ENCODE measurements at places on chromosomes 7 and 10.

DNA sequence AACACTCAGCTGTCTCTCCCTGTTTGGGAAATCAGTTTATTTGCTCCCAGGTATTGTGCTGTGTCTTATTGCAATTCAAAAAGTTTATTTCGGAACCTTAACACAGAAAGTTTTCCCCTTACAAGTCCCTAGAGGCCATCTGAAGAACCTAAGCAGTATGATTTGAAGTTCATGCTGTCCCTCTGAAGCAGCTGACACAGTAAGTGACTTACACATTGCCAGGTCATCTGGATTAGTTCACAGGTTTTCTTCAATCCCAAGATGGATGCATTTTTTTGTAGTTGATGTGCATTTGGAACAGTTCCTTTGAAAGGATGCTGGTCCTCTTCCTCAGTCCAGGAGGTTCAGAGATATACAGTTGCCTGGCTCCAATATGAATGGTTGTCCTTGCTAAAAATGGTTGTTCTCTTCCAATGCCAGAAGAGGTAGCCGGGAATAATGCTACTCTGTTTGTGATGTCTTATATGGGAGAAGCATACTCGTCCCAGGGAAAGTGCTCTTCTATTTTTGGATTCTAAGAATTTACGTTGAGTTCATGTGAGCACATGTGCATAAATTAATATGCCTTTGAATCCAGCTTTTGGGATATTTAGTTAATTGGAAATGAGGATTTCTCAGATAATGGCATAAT lies 183.5 kb upstream of the PHYHIPL start:
- DNase-seq: no peak

DNA sequence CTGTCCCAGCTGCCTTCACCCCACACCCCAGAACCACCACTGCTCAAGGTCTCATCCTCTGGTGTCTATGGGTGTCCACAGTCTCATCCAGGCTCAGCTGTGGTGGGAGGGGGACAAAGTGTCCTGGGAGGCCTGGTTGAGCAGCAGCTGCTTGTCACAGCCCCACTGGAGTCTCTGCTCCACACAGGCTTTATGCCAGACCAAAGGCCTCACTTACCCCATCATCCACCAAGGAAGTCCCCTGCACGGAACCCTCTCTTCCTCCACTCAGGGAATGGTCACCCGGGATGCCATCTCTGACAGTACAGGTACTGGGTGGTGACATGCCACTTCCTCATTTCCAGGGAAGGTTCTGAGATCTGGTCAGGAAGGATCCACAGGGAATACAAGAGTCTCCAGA lies 925.4 kb upstream of the ZNF722 start:
- no peak for DNase-seq

DNA sequence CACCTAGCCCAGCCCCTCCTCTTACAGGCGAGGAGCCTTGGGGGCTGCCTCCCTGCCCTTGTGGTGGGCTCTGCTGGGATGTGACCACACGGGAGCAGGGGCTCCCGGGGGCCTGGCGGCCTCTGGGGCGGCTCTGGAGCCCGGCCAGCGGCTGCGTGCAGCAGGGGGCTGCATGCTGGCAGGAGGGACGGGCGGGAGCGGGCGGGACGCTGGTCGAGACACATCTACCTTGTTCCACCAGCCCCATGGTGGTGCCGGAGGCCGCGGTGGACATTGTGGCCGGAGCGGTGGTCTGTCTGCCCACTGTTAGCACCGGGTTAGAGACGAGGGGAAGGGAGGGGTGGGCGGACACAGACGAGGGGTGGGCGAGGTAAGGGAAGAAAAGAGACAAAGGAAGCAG lies 38.6 kb downstream of the YKT6 start:
- no peak for DNase-seq

DNA sequence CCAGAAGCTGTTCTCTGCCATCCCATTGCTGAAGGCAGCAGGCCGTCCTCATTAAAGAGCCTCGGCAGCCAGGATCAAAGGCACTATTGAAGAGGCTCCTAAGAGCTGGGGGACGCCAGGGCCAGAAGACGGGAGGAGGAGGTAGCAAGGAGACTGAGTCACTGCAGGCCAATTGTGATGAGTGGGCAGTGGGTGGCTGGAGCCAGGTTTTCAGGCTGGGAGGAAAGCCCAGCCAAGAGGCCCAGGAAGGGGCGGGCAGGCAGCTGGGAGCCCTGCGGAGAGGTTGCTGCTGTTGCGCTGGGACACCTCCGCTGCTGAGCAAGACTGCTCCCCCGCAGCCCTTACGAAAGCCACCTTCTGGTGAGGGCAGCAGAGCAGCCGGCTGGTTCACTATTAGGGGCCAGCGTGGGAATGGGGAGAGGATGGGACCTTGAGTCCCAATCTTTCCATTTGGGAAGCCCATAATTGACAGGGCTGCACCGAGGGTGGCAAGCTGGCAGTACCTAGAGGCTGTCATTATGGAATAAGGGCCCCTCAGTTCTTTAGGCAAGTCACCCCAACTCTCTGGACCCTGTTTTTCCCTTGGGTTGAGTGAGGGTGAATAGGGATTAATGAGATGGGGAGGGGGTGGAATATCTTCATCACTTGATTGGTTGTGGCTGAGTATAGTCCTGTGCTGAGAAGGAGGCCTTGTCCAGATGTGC lies 48.4 kb downstream of the UNC5B start:
- DNase-seq: no peak

DNA sequence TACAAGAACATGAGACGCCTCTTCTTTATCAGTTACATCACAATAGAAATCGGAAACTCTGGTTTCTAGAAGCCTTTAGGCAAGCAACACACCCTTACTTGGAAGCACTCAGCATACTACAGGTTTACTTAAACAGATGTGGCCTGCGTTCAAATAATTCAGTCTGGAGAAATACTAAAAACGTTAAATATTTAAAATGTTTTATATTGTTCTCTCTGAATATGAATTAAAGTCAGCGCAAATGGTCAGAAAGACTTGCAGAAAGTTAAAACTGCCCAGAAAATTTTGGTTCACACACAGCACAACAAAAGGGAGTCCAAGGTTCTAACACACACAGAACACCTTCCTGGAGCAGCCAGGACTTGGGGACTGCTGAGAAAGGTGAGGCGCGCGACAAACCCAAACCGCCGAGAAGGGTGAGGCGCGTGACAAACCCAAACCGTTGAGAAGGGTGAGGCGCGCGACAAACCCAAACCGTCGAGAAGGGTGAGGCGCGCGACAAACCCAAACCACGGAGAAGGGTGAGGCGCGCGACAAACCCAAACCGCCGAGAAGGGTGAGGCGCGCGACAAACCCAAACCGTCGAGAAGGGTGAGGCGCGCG lies 25.8 kb downstream of the ESYT2 start:
- no peak for DNase-seq

Measured in common myeloid progenitor, CD34-positive (primary cell).